ENCODE measurements at places on chromosomes 1 and 21. TPM values are rescaled to one million over a fixed set of nuclear protein-coding genes. Genes with fewer than 3 reads are reported as not detected.

DNA sequence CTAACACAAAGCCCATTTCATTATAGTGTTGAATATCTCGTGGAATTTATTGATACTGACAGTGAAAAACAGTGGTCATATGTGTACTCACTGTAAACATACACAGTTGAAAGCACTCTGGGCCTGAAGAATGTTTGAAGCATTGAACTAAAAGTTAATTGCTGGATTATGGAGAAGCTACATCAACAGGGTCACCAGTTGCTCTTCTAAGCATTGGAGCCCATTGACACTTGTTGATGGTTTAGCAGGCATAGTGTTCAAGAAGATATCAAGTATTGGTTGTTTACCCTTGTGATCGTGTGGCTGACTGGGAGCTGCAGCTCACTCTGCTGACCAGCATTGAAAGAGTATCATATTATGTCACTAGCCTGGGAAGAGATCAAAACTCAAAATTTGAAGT, 10.3 kb downstream of the ZYG11A start:
- DNase-seq = no peak

TCHH gene
- polyA plus RNA-seq = 0.05 TPM

CD247 gene
- polyA plus RNA-seq = 0.43 TPM

DNA sequence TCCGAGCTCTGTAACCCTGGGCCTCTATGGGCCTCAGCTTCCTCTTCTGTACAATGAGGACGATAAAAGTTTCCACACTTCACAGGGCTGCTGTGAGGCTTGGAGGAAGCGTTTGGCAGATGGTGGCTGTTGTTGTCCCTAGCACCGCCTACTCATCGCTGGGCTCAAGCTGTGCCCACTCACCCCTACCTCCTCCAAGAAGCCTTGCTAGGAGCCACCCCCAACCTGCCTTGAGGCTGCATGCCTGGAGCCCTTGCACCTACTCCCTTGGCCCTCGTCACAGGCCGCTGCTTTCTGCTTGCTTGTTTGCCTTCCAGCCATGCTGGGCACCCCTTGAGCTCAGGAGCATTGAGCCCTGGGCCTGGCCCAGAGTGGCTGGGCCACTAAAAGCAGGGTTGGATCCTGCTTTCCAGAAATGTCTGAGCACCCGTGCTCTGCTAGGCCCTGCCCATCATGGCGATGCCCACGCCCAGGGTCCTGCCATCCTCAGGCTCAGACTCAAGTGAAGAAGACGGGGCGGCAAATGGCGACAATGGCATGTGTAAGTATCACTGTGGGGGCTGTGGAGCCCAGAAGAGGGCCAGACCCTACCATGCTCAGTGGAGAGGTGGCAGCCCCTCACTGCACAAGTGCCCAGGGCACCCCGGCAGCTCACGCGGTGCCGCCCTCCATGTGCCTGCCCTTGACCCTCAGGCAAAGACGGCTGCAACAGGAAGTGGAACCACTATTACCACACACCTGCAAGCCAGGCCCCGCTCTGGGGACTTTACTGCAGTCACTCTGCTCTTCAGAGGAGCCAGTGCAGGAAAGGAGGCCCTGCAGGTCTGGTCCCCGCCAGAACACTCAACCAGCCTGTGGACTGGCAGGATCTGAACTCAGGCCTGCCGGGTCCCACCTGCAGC, 9.5 kb downstream of the SH3BGRL3 start:
- peak; percentile 70 for DNase-seq

GPR25 gene
- polyA plus RNA-seq = not detected

DNA sequence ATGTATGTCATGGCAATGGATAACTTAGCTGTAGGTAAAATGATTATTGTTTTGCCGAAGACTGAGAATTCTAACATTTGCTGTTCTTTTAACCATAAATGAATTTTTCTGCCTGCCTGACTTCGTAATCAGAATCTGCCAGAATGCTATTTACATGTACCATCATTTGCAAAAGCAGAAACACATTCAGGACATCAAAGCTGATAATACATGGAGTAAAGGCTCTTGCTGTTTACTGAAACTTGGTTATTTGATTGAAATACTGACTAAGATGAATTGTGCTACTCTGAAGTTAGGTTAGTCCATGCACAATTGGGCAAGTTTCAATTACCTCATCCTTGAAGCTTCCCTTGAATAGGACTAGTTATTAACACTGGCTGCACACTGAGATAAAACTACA, 293.8 kb downstream of the PLA2G4A start:
- no peak for DNase-seq

CCDC24 gene
- polyA plus RNA-seq = 1.3 TPM

CRYBG2 gene
- polyA plus RNA-seq = 1.6 TPM

DNA sequence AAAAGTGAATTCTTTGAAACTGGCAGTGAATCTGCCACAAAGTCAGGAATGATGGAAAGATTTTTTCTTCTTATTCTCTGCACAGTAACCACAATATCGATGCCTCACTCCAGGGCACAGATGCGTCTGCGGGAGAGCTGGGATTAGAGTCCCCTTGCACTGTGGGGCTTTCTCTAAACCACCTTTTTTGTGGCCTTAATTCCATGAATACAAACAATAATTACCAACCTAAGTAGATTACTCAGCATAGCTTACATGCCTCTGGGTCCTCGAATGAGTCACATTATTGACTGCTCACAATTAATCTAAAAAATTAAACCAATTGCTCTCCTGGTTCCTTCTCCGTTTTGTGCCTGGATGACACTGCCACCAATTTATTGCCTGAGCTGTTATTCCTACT, 125.8 kb downstream of the KAZN start:
- no peak for DNase-seq

CAPN2 gene
- polyA plus RNA-seq = 117 TPM

LCE3D gene
- polyA plus RNA-seq = not detected

DNA sequence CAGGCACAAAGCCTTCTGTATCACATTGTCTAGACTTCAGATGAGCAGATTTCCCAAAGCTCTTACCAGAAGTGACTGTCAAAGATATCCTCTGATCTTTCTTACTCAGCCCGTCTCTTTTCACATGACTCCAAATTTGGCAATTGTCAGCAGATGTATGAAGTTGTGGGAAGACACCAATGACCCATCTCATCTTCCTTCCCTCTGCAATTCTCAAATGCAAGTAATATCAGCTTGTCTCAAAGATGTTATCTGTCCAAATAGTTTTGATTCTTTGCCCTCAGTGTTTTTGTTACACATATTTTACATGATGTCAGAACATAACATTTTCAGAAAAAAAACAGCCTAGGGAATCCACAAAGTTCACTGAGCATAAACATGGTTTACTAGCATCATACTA, 45.1 kb upstream of the RGS2 start:
- no peak for DNase-seq

AK5 gene
- 8.2 TPM for polyA plus RNA-seq

- peak; percentile 80 for DNase-seq
These were observed 2.4 kb downstream of the PLPP3 start for GRCh38 chr1:56576880-56577405.

GRCh38 chr1:27633298-27633610, 1.7 kb downstream of the FGR start:
- DNase-seq = no peak

DPT gene
- polyA plus RNA-seq = 28.2 TPM

DNA sequence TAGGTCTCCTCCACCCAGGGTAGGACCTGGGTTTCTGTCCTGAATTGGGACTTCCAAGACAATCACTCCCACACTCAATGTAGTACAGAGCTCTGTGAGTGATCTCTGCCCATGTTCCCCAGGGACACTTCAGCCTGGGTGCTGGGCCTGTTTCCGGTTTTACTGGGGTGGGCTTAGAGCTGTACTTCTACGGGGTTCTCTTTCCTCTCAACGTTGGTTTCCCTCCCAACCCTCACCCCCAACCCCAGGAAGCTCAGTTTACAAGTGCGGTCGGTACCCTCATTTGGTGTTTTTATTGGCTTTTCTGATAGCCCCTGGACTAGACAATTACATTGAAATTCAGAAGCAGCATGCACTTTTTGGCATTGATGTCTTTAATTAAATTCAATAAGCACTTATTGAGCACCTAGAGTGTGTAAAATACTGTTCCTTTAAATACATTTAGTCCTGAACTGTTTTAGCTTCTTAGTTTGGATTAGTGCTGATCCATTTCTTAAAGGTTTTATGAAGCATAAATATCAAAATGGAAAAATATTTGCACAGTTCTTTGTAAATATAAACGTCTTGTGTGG, 542 bp upstream of the XPR1 start:
- peak; percentile 11 for DNase-seq

- DNase-seq = no peak
These were observed 199.3 kb upstream of the CTTNBP2NL start for GRCh38 chr1:112196731-112197130.

CFHR3 gene
- 1.7 TPM for polyA plus RNA-seq

CA6 gene
- polyA plus RNA-seq = 0.17 TPM

Measured in muscle of leg (tissue), 16 donors.